ENCODE measurements at places on chromosomes 1 and 21.
A peak's percentile ranks its signal among the peaks of the same experiment; 100 is the strongest.

DNA sequence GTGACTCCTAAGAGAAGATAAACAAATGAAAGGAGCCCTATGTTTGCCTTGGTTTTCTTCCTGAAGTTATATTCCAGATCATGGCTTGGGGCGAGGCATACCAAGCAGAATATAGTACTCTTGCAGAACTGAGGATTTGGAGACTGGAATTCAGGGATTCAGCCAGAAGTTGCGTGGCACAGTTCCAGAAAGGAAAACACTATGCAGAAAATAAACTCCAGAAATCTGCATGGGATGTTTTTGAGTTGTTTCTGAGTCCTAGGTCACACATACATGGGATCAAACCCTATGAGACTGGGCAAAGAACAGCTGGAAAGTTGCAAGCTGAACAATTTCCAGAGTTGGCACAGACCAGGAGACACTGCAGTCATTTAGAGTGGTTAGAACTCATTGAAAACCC, 42.9 kb upstream of the IFFO2 start:
- peak; percentile 38 for DNase-seq

- DNase-seq = peak; percentile 35
Observed at GRCh38 chr1:6554907-6555778, at the start of gene TAS1R1. TAS1R1 (plus strand) TSS chr1:6555307; CDS start chr1:6555374, 67 bp downstream.

- no peak for DNase-seq
Observed at GRCh38 chr1:52346653-52347052, 19.4 kb downstream of the CC2D1B start.

DNA sequence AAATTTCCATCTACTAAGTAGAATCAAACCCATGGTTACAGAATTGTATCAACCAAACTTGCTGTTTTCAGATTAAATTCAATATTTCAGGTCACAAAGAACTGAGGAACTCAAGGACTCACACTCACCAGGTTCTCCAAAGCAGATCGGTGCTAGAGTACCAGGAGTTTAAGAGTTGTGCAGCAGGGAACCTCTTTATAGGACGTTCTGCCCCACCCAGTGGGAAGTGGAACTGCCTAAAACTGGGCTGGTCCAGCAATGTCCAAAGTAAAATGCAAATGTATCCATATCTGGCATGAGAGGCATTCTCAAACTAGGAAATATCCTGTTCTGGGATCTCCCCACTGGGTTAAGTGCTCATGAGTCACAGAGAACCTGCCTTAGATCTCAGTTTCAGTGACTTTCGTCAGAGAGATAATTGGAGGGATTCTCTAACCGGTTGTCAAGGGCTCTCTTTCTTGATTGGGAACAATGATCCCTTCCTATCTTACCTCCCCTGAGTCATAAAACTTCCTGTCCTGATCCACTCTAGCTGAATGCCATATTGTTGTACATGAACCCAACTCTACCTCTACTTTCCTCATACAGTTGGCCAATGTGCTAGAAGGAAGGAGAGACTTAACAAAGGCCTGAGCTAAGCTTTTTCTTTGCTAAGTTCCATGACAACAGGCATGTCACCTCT, at the start of gene SPRR2D:
Gene SPRR2D (minus strand): TSS at position 171 of the 682 bp plus-strand sequence. CDS start 774 bp downstream, outside the sequence.
- DNase-seq = no peak

DNA sequence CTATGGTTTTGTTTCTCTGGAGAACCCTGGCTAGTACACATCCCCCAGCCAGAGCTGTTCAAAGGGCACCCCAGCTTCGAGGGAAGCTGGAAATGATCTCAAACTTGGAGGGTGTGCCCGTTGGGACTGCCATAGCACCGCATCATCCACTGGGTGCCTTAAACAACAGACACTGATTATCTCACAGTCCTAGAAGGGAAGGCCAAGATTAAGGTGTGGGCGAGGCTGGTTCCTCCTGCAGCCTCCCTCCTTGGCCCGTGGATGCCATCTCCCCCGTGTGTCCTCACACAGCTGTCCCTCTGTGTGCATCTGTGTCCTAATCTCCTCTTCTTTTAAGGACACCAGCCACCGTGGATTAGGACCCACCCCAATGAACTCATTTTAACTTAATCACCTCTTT, 4.2 kb upstream of the IBA57 start:
- DNase-seq = peak; percentile 35

DNA sequence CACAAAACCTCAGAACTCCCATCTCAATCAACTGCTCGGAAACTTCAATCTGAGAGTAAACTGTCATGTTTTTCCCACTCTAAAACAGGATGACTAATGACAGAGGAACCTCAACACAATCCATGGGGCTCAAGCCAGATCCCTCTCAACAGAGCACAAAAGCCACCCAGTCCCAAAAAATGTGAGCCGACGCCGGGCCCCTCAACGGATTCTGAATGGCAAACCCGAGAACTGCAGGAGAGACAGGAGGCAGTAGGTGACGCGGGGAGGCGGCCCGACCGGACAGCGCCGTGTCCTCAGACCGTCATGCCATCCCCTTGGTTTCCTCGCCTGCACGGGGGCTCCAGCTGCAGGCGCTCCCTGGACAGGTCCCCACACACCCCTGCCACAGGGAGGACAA, 53.4 kb downstream of the SSBP3 start:
- DNase-seq = peak; percentile 38

DNA sequence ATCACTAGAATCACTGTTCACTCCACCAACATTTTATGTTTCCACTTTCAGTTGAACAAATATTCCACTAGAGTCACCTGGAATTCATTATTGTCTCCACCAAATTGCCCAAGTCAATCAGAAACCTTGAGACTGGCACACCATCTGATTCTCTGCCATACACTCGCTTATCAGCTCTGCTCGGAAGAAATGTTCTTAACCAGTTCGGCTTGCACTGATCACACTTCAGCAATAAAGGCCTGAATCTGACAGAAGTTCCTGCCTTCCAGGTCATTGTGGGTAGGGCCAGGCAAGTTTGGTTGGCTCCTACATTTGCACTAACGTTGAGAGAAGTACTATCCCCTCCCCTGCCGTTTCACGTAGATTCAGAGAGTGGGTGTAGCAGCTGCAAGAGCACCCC, 10.0 kb downstream of the TPM3 start:
- DNase-seq = no peak

- peak; percentile 12 for DNase-seq
Observed at GRCh38 chr1:190478149-190479049, 735 bp upstream of the BRINP3 start.

DNA sequence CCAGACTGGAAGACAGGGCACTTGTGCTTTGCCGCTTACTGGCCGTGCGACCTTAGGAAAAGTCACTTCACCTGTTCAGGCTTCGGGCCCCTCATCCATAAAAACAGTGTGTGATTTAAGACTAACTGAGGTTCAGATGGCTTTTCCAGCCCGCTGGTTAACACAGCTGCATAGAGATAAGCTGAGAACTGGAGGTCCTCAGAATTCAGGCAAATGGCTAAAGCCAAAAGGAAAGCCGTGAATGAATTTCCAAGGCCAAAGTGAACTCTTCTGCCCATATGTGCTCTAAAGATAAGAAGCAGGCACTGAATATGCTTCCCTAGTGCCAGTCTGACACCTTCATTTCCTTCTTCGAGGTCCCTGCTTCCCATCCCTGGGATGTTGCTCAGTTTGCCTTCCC, 23.5 kb upstream of the SARS1 start:
- DNase-seq = no peak
